Activated CD8-positive, alpha-beta memory T cell treated with anti-CD3 and anti-CD28 coated beads for 1 hour (primary cell): ENCODE measurements at places on chromosomes 4 and X.

- no peak for DNase-seq
Observed at GRCh38 chrX:20452487-20452886, 185.8 kb upstream of the RPS6KA3 start.

DNA sequence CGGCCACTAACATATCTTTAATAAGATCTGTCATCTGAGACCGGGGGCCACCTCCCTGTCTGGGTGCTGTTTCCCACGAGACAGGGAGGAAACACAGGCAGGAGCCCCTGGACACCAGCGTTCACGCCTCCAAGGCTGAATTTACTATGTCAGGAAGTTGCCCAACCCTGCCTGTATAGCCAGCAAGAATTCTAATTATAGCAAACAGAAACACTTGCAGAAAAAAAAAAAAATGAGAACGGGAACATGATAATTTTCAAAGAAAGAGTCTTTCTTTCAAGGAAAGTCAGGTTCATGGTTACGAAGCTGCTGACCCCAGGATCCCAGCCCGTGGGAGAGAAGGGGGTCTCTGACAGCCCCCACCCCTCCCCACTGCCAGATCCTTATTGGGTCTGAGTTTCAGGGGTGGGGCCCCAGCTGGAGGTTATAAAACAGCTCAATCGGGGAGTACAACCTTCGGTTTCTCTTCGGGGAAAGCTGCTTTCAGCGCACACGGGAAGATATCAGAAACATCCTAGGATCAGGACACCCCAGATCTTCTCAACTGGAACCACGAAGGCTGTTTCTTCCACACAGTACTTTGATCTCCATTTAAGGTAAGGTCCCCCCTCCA, at the start of gene IL3RA:
TSS of gene IL3RA (plus strand) at position 455 of the 613 bp plus-strand sequence. CDS start 4,981 bp downstream, outside the sequence.
- DNase-seq: no peak

DNA sequence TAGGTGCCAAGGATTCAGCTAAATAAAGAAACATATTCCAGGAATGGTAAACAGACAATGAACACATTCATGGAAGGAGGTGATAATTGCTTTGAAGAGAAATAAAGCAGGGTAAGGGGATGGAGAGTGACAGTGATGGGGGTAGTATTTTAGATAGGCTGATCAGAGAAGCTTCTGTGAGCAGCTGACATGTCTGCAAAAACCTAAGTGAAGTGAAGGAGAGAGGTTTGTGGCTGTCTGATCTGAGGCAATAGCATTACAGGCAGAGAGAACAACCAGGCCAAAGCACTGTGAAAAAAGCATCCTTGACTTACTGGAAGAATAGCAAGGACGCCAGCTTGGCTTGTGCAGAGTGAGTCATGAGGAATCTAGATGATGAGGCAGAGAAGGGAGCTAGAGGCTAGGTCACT, 271.9 kb upstream of the GATB start:
- no peak for DNase-seq

DNA sequence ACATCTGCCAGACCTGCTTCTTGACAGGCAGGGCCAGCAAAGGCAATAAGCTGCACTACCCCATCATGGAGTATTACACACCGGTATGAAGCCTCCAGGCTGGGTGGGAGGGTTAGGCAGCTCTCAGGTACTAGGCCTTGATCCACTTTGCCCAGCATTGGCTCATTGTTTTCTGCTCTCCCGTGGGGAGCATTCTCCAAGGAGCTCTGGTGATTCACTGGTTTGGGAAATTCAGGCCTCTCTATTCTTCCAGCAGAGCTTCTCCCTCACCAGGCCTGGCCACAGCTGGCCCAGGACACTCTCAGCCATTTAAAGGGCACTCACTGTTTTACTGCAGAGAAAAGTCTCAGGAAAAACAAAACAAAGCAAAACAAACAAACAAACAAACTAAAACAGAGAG, 33.0 kb downstream of the DRP2 start:
- DNase-seq: no peak

- DNase-seq: no peak
Observed at GRCh38 chrX:48800574-48801279, 1.1 kb upstream of the HDAC6 start.

- no peak for DNase-seq
Observed at GRCh38 chrX:21757960-21758359, at the start of gene SMPX. Gene SMPX, minus strand, starts transcription at chrX:21758116. Its CDS starts 3,826 bp downstream, at chrX:21754290.
